ENCODE measurements at places on chromosomes 2 and 18.

DNA sequence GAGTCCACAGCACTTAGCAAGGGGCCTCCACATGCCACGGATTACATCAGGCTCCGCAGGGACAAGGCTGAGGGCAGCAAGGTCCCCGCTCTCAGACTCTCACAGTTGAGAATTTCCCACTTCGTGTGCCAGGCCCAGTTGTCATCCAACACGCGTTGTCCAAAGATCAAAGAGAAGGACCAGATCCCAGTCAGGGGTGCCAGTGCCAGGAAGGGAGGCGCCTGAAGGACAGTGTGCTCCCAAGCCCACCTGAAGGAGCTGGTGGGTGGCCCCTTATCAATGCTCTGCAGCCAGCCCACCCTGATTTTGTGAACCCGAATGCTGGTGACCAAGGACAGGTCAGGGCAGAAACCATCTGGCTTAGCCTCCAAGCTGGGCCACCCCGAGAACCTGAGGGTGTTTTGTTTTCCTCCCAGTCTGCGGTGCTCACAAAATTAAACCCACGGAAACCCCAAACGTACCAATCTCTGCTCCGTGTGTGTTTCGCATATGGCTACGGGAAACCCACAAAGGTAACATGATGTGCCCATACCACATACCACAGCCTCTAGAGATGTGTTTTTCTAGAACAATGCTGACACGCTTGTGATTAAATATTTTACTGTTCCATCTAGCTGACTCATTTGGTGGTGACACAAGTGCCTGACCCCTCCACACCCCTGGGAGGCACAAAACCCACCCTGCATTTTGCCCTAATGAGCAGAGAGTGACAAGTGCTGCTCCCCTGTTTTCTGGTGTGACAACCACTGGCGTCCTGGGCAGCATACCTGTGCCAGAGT is 24.5 kb downstream of the CRACDL start:
- DNase-seq: no peak

DNA sequence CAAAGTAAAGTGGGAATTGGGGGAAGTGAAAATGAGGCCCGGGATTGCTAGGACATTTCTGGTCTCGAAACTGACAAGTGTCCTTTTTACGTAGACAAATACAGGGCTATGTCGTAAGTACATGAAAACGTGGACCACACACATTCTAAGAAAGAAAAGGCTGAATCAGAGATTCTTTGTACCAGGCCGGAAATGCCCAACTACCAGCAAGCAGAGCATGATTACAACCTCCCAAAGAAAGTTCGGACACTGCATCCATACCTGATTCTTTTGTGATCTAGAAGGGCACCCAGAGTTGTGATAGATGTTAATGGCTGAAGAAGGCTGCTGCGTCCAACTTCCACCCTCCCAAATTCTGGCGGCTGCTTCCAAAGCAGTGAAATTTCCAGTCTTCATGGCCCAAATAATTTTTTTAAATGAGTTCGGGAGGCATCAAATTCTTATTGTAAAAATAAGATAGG is 1.7 kb downstream of the RBMS1 start:
- no peak for DNase-seq

DNA sequence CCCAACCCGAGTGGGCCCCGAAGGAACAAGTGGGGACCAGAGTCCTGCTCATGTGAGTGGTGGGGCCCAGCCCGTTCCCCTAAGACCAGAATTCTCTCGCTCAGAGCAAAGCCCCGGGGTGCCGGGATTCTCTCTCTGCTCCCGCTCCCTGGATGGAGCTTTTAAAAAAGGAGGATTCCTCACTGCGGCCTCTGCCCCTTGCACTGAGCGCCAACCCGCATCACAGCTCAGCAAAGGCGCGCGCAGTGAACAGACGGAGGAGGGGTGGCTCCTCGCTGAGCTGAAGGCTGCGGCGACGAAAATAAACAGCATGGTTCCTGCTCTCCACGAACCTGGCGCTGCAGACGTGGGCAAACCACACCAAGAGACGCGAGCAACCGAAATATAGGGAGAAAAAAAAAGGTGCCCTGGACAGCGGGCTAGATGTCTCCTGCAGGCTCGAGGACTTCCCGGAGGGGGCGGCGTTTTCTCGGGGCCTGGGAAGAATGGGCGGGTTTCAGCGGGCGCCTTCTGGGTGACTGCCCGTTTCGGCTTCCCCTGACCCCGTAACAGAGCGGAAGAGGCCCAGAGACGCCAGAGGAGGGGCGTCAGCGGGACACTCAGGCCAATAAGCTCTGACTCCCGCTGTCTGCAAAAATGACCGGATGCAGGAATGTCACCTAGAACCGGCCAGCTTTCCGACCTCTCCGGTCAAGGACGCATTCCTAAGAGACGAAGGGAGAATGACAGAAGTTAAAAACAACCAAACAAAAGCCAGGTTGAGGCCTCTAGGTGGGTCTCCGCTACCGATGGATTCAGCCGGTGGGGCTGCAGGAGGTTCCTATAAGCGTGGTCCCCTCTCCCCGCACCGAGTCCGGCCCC is 819 bp upstream of the KLF11 start:
- DNase-seq: no peak

GRCh38 chr18:22691946-22692710 is 241.0 kb upstream of the RBBP8 start:
- no peak for DNase-seq

GRCh38 chr2:8229546-8229986 is 452.3 kb upstream of the ID2 start:
- DNase-seq: no peak

- no peak for DNase-seq
Observed at GRCh38 chr18:58851856-58852255, 12.8 kb upstream of the ZNF532 start.

DNA sequence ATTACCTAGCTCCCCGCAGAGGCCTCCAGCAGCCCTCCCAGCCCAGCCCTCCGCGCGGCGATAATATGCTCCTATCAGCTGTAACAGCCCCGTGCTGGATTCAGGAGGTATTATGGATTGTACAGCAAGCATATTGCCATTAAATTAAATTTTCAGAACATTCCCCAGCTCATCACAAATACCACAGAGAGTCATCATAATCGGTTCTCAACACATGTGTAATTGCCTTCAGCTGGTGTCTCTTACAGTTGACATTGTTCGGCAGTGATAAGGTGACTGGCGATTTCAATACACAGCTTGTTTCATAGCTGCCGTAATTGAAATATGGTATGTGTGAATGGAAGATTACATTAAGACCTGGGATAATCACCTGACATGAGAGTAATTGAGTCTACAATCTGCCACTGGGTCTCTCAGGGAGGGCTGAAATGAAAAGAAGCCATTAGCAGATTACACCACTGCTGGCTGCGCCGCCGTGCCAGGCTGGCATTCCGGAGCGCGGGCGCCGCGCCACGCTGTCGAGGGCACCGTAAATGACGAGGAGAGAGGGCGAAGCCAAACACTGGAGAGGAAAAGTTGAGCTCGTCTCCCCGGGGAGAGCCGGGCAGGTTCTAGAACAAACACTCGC is 549.4 kb upstream of the SALL3 start:
- no peak for DNase-seq

GRCh38 chr18:61435064-61435652 is 101.9 kb downstream of the CDH20 start:
- no peak for DNase-seq

- DNase-seq: no peak
Observed at GRCh38 chr2:123715467-123715982, 309.6 kb upstream of the CNTNAP5 start.

DNA sequence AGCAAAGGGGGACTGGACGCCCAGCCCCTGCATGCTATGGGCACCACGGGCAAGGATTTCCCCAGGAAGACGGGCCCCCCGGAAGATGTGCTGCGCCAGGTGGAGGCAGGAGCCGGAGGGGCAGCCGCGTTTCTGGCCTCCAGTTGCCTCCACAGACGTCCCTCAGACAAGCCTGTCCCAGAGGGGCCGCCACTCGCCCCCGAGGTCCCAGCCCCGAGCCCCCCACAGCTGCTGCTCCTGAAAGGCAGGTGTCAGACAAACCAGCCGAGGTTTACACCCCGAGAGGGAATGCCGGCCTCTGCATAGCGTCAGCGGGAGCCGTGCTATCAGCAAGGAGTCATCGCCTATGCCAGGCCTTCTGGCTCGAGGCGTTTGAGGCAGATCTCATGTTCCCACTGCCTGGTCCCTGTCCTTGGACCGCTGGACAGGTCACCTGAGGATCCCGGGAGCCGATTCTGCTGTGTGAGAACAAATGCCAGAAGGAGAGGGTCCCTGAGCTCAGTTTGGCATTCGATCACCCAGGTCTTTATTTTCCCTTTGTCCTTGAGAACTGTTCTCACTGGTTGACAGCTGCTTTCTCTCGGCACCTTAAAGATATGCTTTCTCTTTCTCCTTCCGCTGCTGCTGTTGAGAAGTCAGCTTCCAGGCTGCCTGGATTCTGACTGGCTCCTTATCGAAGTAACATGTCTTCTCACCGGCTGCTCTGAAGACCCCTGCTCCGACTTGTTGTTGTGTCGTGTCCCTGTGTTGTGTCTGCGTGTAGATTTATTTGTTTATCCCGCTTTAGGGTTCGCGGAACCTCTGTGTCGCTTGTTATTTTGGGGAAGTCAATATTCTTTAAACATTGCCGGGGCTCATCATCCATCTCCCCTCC is 20.6 kb downstream of the CROCC2 start:
- no peak for DNase-seq

GRCh38 chr2:36789181-36789804 is 92.8 kb downstream of the VIT start:
- DNase-seq: no peak

DNA sequence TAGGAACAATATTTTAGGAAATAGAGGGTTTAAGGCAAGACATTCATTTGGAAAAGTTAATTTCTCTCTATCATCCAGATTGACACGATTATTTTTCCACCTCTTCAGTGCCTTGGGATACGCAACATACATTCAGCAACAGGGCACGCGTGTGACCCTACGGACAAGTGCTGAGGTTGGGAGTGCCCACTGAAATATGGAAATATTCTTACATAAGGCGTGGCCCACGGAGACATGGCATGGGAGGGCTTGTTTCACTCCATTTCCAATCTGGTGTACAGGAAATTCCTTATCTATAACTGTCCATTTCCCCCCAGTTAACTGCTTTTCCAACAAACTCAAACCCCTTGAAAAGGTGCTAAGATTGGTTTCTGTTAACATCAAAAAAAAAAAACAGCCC is 20.9 kb upstream of the KIDINS220 start:
- no peak for DNase-seq

- no peak for DNase-seq
Observed at GRCh38 chr2:176642074-176642473, 372.8 kb downstream of the MTX2 start.

DNA sequence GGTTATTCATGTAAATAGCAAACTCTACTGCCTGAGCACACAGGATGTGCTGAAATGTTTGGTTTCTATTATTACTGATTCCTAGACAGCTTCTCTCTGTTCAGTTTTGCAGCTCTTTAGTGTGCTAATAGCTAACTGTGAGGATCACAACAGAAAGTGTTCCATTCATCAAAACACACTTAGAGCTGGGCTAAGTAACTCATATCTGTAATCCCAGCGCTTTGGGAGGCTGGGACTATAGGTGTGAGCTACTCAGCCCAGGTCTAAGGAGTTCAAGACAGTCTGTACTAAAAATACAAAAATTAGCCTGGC is 63.2 kb downstream of the MOGAT1 start:
- DNase-seq: no peak

- DNase-seq: no peak
Observed at GRCh38 chr2:126049461-126049860, 606.5 kb upstream of the GYPC start.

DNA sequence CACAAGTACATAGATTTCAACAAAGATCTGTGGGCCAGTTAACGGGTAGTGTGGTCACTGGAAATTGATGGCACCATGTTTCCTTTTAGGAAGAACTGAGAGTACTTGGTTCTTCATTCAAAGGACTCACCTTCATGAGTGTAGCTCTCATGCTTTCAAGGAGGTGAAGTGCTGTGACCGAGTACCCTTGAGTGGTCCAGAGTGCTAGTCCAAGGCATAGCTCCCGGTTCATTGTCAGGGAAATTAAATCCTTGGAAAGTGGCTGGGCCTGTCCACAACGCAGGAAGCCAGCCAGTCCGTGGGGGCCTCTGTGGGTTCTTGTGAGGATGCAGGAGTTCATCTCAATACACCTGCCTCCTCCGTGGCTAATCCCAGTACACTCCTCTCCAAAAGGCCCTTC is 295.1 kb downstream of the GALR1 start:
- no peak for DNase-seq

DNA sequence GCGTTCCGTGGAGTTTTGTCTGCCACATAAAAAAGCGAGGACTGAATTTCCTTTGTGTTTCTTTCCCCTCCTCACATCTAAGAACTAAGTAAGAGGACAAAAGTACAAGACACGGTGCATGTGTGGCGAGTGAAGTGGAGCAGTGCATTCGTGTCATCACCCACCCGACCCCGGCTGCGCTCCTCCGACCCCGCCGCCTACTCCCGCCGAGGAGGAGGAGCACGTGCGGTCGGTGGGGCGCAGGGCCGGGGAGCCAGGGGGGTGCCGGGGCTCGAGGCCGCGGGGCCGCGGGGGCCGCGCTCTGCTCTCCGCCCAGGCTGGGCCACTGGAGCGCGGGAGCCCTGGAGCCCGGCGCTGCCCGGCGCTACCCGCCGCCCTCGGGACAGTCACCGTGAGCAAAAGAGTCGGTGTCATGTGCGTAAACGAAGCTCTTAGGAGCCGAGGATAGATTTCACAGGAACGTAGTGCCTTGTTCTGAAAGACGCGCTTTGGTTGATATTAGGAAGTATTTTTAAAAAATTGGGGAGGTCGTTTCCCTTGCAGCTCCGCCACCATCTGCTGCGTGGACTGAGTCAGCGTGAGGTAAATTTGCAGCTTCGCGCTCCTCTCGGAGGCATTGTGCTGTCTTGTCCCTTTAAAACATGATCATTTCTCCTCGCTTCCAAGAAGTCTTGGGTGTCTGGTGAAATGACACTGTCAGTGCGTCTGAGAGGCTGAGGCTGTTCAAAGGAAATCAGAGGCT is 11.0 kb downstream of the TBR1 start:
- no peak for DNase-seq

- DNase-seq: no peak
Observed at GRCh38 chr2:238129166-238130010, 9.1 kb upstream of the KLHL30 start.

DNA sequence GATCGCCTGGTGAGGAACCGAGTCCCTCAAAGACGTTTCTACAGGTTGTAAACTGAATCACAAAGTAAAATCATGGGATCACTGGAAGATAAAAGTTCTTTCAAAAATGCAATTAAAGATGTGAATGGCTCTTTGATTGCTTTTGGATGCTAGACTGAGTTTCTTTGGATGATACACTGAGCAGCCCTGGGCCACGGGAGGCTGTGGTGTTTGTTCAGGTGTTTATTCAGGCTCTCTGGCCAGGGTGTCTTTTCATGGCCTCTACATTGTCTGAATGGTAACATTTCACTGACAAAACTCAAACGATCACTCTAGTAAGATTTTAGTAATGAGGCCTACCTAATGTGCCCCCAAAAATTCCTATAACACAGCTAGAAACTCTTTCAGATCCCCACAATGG is 48.4 kb upstream of the SPATS2L start:
- DNase-seq: no peak

DNA sequence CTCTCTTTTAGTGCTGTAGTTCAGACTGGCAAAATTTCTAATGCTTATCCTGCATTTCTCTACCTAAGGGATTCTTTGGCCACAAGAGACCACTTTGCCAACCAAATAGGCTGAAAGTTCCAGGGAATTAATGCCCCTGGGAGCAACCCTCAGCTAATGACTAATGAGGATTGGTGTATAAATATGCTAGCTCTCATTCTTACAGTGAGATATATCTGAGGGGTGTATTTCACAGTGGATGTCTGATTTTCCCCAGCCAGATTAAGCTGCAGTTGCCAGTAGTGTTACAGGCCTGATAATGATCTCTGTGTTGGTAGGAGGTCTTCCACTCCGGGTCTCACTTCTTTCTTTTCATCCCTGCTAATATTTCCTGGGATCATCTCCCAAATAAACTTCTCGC is 90.4 kb downstream of the GULP1 start:
- DNase-seq: no peak

- no peak for DNase-seq
Observed at GRCh38 chr2:46490521-46491141, 11.3 kb downstream of the TMEM247 start.

Measured in stimulated activated CD4-positive, alpha-beta T cell treated with anti-CD3 and anti-CD28 coated beads, TNF-alpha, amount 100 ng/mL, for 1 hour (primary cell).